HT-29 (cell line): ENCODE measurements at places on chromosomes 6 and 20. TPM values are rescaled to one million over a fixed set of nuclear protein-coding genes. Genes with fewer than 3 reads are reported as not detected.

DNA sequence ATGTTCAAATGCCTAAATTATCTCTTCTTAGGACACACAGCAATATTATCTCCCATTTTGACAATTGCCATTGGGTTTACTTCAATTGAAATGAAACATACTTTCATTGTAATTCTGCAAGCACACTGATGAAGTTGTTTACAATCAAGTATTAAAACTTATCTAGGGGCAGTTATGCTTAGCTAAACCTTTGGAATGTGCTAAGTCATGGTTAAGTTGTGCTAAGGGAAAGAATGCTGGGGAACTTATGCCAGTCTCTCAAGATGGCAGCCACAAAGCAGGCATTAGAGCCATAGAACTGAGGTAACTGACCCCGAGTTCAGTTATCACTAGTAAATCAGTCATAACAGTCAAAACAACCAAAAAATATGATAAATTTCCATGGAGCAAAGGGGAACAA lies 59.1 kb upstream of the NT5E start:
- DNase-seq: no peak

DNA sequence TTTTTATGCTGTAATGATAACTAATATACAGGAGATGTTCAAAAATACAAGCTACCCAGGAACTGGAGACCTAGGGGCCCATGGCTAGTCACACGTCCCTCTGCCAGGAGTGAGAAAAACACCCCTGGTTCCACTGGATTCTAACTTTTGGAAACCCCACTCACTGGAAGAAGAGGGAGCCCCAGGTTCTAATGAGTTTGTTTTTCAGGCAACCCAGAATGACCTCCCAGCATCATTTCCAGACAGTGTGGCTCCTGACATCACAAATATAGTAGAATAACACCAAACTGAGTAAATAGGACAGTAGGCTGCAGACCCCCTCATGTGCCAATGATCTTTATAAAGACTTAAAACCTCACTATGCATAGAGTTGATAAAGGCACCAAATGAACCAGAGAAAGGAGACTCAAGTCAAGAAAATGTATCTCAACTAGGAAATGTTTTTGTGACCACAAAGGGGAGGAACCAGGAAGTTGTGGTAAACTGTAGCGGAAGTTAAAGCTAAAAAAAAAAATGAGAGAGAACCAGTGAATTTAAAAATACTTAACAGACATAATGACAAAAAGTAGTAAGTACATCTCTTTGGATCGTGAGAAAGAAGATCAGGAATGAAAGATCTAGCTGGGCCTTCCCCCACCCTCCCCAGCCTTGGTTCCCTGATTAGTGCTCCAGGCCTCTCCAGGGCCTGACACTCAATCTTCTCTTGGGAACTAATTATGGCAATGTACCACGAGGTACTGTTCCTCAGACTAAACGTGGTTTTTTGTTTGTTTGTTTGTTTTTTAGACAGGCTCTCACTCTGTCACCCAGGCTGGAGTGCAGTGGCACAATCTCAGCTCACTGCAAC lies 19.8 kb downstream of the HLA-E start:
- no peak for DNase-seq

DNA sequence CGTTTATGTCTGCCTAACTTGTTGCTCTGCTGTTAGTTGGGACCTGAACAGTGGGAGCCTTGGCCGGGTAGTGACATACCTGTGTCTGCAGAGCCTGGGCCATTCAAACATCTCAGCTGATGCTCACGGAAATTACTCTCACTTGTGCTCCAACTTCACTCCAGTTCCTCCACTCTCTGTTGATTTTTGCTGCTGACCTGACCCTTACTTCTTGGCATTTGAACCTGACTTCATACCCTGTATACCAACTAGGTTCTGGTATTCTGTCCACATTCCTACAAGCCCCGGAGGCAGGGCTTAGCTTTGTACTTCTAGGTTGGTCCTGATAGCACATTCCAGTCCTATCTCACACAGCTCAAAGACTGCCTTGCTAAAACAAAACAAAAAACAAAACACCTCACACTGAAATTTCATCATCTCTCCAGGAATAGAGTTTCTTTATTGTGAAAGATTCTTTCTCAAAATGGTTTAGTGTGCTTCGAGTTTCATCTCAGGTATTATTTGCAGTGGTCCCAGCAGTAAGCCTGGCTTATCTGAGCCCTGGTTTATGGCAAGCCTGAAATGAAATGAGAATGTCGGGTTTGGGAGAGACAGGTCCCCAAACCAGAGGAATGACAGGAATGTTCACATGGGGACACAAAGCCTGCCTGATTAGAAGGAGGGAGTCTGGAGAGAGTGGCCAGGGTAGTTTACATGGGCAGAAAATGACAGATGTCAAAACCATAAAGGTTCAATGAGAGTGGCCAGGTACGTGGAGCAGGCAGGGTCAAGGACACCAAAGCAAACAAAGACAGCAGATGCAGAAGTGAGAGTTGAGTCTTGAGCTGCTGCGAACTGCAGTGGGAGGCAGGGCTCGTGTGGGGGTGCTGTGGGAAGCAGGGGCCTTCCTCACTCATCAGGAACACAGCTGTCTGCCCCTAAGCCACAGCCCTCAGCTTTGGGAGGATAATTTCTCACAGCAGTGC lies 174.2 kb upstream of the HDAC2 start:
- no peak for DNase-seq

PGC gene
- total RNA-seq: 0.20 and 0.26 TPM in 2 replicates
